ENCODE measurements at places on chromosomes 5 and 9.

- DNase-seq, result no peak
- peak overlapping the region; percentile 93 for H3K27ac ChIP-seq
- peak overlapping the region; percentile 90 for H3K4me3 ChIP-seq
- H3K4me1 ChIP-seq, result peaks cover 41% of the 10 kb centered on the region
- no peaks in the 10 kb centered on the region for H3K27me3 ChIP-seq
Observed at GRCh38 chr9:127567035-127567729, 44.9 kb upstream of the STXBP1 start.

DNA sequence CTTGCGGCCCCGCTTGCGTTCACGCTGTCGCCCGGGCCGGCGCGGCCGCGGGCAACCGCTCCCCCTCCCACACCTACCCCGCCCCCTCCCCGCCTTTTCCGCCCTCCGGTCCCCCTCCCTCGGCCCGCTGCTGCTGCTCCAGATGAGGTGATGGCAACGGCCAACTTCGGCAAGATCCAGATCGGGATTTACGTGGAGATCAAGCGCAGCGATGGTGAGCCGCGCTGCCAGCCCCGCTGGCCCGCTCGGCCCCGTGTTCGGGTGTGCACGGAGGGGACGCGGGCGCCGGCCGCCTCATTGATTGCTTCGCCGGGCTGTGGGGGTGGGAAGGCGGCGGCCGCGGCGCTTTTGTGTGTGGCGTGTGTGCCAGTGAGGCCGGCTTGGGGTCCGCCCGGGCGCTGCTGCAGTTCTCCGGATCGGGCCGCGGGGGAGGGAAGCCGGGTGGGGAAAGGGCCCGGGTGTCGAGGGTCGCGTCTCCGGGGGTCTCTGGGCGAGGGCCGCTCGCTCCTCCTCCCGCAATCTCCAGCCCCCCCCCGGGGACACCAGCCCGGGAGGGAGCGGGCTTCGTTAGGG, 403 bp downstream of the KIF2A start:
- no peaks in the 10 kb centered on the region for H3K36me3 ChIP-seq
- peaks cover 33% of the 10 kb centered on the region for H3K4me1 ChIP-seq
- peak overlapping the region; percentile 96 for H3K27ac ChIP-seq
- DNase-seq, result no peak
- H3K4me3 ChIP-seq, result peak overlapping the region; percentile 89
- H3K27me3 ChIP-seq, result no peaks in the 10 kb centered on the region

DNA sequence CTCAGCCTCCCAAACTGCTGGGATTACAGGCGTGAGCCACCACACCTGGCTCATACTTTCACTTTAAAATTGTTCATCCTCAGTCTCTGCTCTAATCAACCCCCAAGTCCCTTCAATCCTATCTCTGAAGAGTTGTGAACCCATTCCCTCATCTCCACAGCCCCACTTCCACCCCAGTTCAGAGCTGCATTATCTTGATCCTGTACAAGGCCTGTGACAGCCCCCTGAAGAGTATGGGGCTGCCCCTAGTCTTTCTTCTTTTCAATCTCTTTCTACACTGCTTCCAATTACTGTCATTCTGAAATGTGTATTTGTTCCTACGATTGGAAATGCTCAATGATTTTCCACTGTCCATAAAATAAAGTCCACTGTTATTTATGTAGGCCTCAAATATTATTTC, 588.3 kb downstream of the RAB3C start:
- H3K27ac ChIP-seq, result no peak overlapping the region
- H3K36me3 ChIP-seq, result no peaks in the 10 kb centered on the region
- H3K27me3 ChIP-seq, result no peaks in the 10 kb centered on the region
- H3K4me1 ChIP-seq, result peaks cover 13% of the 10 kb centered on the region

DNA sequence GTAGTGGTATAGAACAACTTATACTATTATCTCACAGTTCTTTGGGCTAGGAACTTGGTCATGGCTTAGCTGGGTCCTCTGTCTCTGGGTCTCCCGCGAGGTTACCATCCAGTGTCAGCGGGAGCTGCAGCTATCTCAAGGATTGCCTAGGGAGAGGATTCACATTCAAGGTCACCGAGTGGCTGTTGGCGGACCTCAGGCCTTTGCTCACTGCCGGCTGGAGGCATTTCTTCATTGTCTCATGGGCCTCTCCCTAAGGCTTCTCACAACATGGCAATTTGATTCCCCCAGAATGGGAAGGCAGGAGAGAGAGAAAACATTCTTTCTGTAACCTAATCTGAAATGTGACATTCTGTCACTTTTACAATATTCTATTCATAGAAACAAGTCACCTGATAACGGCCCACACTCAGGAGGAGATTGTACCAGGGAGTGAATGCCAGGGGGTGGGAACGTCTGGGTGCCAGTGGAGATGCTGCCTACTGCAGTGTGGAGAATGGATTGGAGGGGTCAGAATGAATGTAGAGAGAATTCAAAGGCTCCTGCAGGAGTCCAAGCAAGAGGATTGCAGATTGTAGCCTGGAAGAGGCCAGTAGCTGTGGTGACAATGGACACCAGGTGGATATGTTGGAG, 29.5 kb upstream of the ANKRD18A start:
- H3K4me1 ChIP-seq, result no peaks in the 10 kb centered on the region
- H3K4me3 ChIP-seq, result no peak overlapping the region
- DNase-seq, result peak; percentile 89
- no peak overlapping the region for H3K27ac ChIP-seq

DNA sequence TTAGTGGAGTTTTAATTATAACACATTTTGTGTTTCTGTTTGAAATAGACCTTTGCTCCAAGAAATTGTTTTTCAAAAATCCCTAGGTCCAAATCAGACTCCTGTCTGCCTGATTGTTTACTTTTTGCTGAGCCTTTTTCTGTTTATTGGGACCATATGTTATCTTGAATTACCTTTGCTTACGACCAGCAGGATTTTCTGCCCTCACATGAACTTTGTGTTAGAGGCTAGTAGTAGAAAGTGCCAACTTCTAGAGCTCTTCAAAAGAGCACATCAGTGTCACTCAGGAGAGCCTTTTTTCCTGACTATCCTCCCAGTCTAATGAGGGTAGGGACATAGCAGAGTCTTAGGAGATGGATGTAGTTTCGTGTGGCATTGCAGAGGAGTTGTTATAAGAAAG, 10.2 kb downstream of the RECK start:
- peaks cover 12% of the 10 kb centered on the region for H3K4me1 ChIP-seq
- H3K27me3 ChIP-seq, result no peaks in the 10 kb centered on the region
- H3K27ac ChIP-seq, result no peak overlapping the region
- no peaks in the 10 kb centered on the region for H3K36me3 ChIP-seq

DNA sequence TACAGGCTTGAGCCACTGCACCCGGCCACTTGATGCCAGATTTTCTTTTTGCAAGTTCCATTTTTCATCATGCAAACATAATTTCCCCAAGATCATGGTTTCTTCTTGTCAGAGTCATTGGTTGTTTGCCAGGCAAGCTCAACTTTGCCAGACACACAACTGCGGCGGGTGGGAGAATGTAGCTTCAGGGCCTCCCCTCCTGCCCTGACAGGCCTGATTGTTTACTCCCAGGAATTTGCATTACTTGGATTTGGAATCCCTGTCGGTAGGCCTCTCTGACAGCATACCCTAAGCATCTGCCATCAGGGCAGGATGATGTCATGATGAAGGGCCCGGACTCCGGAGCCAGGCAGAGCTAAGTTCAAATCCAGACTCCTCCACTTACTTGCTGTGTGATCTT, 15.1 kb downstream of the RPS14 start:
- no peak overlapping the region for H3K27ac ChIP-seq
- DNase-seq, result no peak
- no peaks in the 10 kb centered on the region for H3K36me3 ChIP-seq
- H3K4me3 ChIP-seq, result no peak overlapping the region

- no peaks in the 10 kb centered on the region for H3K27me3 ChIP-seq
- no peaks in the 10 kb centered on the region for H3K4me1 ChIP-seq
- H3K27ac ChIP-seq, result no peak overlapping the region
- DNase-seq, result no peak
- no peaks in the 10 kb centered on the region for H3K36me3 ChIP-seq
- H3K4me3 ChIP-seq, result no peak overlapping the region
Observed at GRCh38 chr9:1461812-1462211, 411.7 kb downstream of the DMRT2 start.

DNA sequence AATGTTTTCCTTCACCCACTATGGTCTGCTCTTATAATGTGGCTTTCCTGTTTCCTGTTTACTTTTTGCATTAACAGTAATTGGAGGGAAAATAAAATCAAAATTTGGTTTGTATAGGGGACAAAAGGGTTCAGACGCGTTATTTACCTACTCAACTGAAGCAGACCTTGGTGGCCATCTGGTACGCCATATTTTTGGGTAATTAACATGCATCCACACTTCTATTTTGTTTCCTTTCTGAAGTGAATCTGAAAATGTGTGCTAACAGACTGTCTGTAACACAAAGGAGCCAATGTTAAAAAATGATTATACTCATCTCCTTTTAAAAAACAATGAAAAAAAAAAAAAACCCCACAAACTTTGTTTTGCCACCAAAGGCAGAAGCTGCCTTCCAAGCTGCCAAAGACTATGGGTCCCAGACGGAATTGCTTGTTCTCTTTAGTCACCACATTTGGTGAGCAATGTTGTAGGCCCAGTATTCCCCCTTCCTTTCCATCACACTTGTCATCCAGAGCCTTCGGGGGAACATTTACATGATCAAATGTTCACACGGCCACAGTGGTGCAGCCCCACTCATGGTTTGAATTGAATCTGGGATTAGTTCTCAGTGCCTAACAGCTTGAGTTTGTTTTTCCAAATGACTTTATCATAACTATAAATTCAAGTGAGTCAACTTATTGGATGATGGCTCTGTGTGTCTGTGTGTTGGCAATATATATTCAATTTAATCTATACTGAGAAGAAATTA, 323.7 kb upstream of the CD180 start:
- H3K27me3 ChIP-seq, result no peaks in the 10 kb centered on the region
- H3K4me3 ChIP-seq, result no peak overlapping the region
- DNase-seq, result no peak

- no peaks in the 10 kb centered on the region for H3K4me1 ChIP-seq
- peak; percentile 78 for DNase-seq
- H3K4me3 ChIP-seq, result no peak overlapping the region
- H3K27ac ChIP-seq, result no peak overlapping the region
- no peaks in the 10 kb centered on the region for H3K27me3 ChIP-seq
Observed at GRCh38 chr5:79837761-79838551, 148.3 kb downstream of the CMYA5 start.

All from esophagus muscularis mucosa (tissue), 4 donors.